Tibial nerve (tissue), 4 donors: ENCODE measurements at places on chromosomes 7 and 10. TPM values are rescaled to one million over a fixed set of nuclear protein-coding genes. Genes with fewer than 3 reads are reported as not detected.

GRCh38 chr10:71909399-71910083, 54.7 kb upstream of the CHST3 start:
- DNase-seq = no peak

- DNase-seq = no peak
These were observed 12.3 kb downstream of the CAV2 start for GRCh38 chr7:116511552-116512519.

GRCh38 chr7:158824028-158824427, 5.3 kb downstream of the ESYT2 start:
- DNase-seq = no peak

DNA sequence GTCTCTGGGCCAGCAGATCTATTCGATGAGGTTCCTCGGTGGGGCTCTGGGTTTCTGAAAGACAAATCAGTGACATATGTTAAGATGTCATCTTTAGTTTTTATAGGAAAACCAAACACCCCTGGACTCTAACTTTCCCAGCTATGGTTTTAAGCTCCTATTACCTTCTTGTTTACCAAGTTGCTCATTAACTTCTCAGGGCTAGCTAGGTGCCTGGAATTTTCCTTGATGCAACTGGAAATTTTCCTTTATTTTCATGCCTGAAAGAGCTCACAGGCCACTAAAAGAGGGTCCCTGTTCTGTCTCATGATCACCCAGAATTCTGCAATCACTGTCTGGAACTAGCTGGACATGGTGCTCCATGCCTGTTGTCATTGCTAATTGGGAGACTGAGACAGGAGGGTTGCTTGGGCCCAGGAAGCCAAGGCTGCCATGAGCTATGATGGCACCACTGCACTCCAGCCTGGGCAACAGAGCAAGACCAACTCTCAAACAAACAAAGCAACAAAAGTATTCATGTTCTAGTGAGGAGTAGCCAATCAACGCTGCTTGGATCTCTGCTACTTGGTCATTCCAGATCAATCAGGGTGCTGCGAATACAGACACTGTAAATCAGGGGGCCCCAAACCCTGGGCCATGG, 1173.5 kb upstream of the AUTS2 start:
- DNase-seq = no peak

DNA sequence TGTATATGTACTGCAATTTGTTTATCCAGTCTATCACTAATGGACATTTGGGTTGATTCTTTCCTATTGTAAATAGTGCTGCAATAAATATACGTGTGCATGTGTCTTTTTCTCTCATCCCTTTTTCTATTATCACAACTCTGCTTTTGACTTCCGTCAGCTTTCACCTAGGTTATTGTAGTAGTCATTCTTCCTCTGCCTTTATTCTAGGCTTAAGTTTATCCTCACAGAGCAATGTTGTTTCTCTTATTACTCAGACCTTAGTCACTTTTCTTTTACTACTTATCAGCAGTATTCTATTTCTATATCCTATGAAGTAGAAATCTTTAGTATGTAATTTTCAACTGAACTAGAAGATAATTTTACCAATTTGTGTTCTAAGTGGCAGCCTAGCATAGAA, 175.3 kb upstream of the SEMA3E start:
- no peak for DNase-seq

Gene SDK1
- total RNA-seq = 15.1 TPM
